ENCODE measurements at places on chromosomes 2 and 18.

GRCh38 chr2:96072746-96073145, 38.0 kb upstream of the GPAT2 start:
- DNase-seq = no peak

- DNase-seq = no peak
These were observed 131.6 kb downstream of the CDH2 start for GRCh38 chr18:28045176-28045810.

DNA sequence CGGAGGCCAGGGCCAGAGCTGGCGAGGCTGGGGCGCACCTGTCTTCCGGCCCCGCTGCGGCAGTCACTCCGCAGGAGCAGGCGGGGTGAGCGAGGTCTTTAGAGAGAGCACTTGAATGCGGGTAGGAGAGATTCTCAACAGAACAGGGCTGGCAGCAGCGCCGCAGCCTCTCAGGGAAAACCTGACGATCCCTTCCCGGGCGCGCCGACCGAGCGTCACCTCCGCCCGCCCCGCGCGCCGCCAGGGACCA, 526 bp downstream of the PRKRA start:
- no peak for DNase-seq

GRCh38 chr2:239762106-239762505, 263.0 kb downstream of the NDUFA10 start:
- DNase-seq = no peak

DNA sequence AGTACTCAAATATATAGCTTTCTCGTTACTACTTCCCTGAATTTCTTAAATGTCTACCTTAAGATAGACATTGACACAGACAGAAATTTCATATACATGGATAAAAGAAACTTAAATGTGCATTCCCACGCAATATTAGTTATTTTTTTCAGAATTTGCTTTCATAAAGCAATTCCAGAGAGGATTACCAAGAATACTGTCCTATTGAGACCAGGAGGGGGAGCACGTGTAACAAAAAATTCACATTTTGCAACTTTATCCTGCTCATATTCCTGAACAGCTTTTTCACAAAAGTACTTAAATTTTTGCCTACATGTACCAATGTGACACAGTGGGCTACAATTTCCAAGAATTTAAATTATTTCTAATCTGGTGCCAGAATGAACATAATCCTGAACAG, 30.7 kb upstream of the ERCC3 start:
- DNase-seq = no peak

DNA sequence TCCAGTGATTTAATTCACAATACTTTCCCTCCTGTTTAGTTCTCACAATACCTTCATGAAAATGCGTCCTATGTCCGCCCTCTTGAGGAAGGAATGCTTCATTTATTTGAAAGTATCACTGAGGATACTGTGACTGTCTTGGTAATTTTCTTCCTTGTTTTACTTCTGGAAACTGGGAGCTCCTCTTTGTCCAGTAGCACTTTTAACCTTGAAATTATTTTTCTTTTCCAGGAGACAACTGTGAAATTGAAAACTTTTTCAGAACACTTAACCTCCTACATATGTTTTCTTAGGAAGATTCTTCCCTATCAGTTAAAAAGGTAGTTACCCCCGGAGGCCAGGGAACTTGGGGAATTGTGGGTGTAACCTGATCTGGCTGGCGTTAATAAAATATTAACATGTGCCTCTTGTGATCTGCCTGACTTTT, 58.9 kb upstream of the STON1 start:
- no peak for DNase-seq

- DNase-seq = no peak
These were observed 395.8 kb downstream of the MTX2 start for GRCh38 chr2:176665086-176665485.

DNA sequence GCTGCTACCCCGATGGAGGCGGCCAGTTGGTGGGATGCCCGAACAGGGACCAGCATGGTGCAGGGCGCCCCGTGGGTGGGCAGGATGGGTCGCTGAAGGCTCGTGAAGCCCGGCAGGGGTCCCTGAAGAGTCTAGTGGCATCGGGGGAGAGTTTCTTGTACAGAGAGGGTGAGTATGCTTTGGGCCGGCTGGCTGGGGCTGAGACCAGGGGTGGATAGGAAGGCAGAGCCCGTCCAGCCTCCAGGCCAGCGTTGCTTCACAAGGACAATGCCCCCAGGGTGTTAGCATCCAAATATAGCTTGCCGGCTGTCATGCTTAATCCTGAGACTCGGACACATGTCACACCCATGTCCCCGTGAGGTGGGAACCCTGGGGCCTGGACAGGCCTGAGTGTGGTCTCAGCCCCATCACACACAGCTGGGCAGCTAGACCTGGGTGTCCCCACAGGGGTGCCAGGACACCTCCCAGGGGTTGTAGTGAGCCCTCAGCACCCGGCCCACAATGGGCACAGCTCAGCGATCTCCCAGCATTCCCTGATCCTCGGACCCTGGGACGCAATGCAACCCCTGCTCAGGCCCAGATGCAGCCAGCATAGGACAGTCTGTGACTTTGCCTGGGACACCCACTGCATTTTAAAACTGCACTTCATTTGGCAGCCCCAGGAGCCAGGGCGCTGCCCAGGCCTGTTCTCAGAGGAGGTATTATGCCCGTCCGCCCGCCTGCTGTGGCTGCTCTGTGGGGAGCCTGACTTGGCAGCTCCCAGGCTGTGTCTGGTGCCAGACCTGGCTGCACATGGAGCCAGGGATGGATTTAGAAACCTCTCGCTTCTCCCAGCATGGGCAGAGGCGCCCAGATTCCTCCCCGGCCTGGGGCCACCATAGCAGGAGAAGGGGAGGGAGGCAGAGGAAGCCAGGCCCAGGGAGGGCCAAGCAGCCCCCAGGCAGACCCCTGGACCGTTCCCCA, 36.4 kb downstream of the RAMP1 start:
- DNase-seq = no peak
